ENCODE measurements at places on chromosomes 11 and 22.

DNA sequence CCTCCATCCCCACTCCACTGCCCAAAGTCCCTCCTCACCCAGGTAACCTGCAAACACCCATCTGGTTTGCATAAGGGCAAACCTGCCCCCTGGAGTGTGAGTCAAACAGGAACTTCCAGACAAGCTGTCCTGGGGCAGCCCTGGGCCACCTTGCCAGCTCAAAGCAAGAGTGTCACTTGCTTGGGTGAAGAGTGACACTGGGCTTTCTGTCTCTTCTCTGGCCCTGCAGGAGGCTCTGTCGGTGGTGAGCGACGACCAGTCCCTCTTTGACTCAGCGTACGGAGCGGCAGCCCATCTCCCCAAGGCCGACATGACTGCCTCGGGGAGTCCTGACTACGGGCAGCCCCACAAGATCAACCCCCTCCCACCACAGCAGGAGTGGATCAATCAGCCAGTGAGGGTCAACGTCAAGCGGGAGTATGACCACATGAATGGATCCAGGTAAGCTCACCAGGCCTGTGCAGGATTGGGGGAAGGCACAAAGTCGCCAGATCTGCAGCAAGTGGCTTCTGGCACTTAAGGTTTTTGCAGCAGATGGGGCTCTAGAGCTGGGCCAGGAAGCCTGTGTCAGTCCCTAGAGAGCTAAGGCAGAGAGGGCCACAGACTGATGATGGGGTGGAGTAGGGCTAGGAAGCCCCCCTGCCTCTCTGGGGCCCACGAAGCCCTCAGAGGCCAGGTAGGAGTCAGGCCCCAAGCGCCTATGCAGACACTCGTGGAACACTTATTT is 64.2 kb downstream of the FLI1 start:
- no peak for DNase-seq

DNA sequence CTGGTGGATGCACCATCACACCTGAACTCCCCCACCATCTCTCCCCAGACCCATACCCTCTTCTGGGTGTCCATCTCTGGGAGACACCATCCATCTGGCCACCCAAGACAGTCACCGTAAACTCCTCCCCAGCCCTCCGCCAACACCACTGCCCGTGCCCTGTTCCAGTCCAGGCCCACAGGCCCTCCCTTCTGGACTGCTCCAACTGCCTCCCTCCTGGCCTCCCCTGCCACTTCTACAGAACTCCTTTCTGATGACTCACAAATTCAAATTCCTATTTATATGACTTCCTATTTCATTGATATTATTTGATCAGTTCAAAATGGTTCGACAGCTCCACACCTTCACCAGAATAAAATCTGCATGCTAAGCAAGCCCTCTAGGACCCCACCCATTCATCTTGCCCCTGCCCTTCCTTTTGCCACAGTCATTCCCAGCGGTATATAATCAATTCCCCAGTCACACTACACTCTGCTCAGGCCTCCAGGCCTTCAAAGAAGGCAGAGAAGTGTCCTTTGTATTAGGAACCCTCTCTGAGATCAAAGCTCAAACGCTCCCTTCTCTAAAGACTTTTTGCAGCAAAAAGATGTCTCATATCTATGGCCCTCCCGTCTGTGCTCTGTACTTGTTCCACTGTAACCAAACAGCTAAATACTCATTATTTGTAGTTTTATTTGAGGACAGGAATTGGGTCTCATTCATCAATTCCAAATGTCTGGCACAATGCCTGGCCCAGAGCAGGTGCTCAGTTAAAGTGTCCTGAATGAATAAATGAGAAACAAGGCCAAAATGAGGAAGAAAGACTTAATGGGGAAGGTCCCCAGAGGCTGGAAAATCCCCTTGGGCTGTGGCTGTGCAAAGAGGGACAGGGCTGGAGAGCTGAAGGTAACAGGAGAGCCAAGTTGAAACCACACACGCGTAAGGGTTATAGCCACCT is 29.0 kb downstream of the MYH9 start:
- DNase-seq: no peak

DNA sequence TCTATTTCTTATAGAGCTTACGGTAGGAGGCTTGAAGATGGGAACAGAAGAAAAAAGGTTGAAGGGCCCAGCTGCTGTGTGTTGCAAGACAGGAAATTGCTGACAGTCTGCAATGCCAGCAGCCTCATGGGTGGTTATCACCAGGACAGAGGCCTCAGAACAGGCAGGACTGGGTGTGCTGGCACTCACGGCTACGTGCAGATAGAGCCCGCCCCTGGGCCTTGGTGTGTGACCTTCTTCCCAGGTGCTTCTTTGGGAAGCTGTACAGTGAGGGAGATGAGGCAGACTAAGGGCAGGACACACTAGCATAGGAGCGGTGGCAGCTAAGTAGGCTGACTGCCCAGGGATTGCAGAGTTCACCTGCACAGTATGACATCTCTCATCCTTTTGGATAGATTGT is 12.6 kb downstream of the PRAME start:
- no peak for DNase-seq

DNA sequence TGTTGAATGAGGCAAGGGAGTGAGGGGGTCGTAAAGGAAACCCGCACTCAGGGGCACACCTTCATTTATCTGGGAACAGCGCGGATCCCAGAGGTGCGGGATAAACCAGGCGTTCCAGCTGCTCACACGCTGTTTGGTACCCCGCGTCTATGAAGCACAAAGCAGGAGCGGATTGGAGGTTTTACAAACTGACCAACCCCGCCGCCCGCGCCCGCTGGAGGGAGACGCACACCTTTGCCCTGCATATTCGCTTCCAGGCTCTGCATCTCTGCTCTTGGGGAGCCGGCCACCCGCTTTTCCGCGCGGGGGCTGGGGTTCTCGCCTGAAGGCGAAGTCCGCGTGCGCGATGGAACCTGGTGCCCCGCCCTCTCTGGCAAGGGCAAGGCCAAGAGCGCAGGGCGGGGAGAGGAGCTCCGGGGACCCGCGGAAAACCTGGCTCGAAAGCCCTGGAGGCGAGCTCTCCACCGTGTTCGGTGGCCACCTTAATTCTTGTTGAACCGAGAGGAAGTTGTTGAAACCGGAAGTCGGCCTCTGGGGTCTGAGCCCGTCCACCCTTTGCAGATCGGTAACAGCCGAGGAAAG is 6.8 kb upstream of the ALX4 start:
- no peak for DNase-seq

DNA sequence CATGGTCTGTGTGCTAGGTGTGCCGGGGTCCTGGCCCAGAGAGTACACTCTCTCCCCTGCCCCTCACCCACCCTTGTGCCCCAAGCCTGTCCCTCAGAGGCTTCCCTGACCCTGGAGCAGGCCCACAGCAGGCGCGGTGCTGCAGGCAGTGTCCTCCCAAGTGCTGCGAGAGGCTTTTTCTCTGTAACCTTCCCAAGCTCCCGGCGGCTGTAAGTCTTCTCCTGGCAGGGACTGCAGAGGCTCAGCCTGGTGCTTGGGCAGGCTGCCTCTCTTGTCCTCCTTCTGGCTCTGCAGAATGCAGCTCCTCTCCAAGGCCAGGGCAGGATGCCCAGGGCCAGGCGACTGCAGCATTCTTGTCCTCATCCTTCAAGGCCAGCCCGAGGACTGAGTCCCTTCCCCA is 15.9 kb downstream of the RFPL1 start:
- no peak for DNase-seq

Measured in stimulated activated CD4-positive, alpha-beta T cell treated with anti-CD3 and anti-CD28 coated beads, TNF-alpha, amount 100 ng/mL, for 4 hours (primary cell).